ENCODE measurements at places on chromosomes 3 and 15.

DNA sequence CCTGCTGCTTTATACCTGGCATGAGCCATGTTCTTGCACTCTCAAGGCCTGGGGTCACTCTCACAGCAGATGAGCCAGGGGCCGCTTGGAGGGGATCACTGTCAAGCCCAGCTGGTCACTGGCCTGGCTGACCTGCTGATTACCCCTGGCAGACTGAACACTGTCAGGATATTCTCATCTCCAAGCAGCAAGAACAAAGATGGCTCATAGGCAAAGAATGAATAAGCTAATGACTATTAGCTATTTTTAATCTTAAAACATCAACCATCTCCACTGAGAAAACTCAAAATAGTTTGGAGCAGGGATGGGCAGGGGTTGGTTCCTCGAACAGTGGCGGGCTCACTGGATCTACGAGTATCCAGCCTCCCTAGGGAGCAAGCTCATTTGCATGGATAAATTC lies 64.4 kb upstream of the ACAN start:
- DNase-seq: no peak

GRCh38 chr15:89857673-89858072 lies 36.1 kb downstream of the AP3S2 start:
- no peak for DNase-seq

DNA sequence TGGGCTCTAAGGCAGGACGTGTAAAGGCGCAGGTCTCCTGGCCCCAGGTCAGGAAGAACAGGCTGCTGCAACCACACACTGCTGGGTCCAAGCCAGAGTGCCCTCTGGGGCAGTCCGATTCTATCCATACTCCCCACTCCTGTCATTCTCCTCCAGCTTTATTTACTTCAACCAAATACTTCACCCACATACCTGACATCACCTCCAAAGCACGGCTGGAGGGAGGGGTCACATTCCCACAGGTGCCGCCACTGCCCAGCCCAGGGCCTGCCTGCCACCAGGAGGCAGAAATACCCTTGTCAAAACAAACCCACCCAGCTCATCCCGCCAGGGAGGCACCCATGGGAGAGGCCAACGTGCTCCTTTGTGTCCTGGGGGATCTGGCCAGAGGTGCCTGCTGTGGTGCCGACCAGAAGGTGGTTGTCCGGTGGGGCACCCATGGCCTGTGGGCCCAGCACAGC lies 100.4 kb downstream of the DAPK2 start:
- DNase-seq: no peak

GRCh38 chr15:78617516-78617915 lies 3.3 kb downstream of the CHRNA3 start:
- DNase-seq: peak; percentile 82

DNA sequence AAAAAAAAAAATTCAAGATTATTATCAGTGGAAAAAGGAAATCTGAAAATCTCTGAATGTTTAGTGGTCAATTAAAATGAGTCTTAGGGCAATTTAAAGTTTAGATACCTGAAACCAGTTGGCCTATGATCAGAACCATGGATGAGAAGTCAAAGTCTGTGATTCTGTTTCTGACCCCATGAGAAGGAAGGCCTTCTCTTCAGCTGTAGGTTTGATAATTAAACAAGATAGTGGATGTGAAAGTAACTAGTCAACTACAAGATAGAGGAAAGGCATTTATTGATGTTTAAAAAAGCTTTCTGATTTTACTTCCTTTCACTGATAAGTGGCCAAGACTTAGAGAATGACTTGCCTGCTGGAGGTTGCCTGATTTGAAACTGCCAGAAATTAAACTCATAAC lies 8.7 kb downstream of the PLS1 start:
- no peak for DNase-seq

DNA sequence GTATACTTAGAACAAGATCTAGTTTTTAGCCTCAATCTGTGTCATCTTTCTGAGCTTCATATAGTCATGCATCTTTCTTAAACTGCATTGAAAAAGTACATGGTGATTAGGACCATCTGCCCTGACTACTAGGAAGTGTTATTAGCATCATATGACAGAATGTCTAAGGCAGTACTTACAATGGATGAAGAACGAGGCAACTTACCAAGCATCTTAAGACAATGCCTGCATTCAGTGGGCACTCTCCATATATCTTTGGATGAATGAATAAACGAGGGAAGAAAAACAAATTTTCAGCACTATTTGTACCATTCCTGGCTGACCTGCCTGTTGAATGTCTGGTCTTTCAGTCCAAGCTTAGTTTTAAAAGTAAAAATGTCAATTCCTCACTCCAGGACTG lies 185.4 kb upstream of the EPHA3 start:
- peak; percentile 85 for DNase-seq

GRCh38 chr3:121690777-121691405 lies 30.2 kb upstream of the HCLS1 start:
- no peak for DNase-seq

- DNase-seq: no peak
These were observed 442.6 kb upstream of the PDZRN3 start for GRCh38 chr3:74067296-74067695.

GRCh38 chr15:62835351-62835750 lies 207.2 kb upstream of the TPM1 start:
- DNase-seq: no peak

DNA sequence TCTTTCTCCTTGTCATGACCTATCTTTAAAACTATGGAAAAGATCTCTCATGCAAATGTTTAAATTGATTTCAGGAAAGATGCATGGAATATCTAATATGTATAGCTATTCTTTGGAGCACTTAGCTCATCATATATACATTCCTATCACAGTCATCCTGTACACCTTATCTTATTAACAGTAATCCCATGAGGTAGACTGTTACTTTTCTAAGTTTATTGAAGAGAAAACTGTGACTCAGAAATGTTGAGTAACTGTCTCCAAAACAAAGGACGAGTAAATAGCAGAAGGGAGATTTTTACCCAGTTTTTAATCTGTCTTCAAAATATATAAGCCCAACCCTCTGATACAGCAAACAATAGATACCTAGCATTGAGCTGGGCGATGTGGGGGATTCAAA lies 308.3 kb downstream of the GAP43 start:
- DNase-seq: no peak

GRCh38 chr15:73633991-73634495 lies 854 bp upstream of the NPTN start:
- DNase-seq: no peak

DNA sequence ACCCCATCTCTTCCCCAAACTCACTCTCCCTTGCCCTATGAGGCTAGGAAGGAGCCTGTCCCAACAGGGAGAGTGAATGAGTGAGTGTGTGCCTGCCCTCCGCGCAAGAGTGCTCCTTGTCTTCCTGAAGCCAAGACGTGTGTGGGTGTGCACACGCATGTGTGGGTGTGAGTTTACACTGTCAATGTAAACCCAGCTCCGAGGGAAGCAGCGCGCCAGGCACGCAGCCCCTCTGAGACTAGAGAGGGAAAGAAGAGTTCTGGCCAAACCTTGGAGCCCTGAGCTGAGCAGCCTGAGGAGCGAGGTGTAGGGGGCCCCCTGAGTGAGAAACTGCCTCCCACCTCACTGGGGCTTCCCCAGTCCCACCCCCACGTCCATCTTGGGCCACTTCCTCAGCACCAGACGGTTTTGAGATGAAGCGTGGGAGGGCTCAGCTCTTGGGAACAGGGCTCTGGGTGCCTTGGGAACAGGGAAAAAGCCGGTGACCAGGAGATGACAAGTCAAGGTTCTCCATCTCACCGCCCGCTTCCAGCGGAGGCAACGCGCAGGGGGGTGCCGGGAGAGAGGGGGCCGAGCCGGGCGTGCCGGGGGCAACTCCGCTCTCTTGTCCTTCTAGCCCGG lies 5.1 kb downstream of the MECOM start:
- no peak for DNase-seq

DNA sequence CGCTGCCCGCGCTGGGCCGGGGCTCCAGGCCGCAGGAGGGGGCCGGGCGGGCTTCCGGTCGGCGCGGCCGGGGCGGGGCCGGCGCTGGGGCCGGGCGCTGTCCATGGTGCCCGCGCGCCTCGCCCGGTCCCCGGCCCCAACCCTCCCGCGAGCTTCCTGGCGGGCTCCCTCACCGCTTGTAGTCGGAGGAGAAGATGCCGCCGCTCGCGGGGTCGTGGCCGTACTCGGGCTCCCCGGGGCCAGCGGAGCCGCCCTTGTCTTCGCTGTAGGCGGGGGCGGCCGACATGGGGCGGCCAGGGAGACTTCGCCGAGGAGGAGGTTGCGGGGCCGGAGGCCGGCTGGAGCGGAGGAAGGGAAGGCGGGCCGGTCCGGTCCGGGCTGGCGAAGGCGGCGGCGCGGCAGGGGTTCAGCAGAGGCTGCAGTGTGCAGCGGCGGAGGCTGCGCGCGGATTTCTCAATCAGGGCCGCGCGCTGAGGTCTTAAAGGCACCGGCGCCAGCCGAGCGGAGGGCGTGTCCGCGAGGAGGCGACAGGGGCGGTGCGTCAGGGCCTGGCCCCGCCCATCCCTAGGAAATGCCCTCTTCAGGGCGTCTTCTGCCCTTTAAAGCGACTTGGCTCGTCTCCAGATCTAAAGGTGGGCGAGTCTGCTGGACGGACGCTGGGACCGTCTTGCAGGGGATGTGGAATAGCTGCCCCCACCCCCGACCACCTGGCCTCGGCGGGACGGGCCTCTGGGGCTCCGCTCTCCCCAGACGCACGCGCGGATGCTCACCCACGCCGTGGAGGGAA lies at the start of gene AP3B2:
Gene AP3B2 (minus strand): TSS at position 455 of the 787 bp plus-strand sequence. CDS start 169 bp downstream, at position 286.
- DNase-seq: peak; percentile 84

DNA sequence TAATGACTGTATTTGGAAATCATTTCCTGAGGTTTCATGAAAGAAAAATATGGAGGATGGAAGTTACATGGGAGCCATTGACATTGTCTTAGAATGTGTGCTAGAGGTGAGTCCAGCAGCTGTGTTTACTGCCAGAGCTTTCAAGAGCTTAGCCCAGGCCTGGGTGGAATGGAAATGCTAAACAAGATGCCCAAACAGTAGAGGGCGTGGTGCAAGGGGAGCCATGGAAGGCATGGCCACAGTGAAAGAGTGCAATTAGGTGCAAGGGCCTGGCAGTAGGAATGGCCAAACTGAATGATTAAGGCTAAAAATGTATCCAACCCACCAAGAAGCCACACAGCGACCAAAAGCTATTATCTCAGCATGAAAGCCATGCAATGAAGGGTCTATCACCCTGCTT lies 257.7 kb upstream of the NR2F2 start:
- no peak for DNase-seq

DNA sequence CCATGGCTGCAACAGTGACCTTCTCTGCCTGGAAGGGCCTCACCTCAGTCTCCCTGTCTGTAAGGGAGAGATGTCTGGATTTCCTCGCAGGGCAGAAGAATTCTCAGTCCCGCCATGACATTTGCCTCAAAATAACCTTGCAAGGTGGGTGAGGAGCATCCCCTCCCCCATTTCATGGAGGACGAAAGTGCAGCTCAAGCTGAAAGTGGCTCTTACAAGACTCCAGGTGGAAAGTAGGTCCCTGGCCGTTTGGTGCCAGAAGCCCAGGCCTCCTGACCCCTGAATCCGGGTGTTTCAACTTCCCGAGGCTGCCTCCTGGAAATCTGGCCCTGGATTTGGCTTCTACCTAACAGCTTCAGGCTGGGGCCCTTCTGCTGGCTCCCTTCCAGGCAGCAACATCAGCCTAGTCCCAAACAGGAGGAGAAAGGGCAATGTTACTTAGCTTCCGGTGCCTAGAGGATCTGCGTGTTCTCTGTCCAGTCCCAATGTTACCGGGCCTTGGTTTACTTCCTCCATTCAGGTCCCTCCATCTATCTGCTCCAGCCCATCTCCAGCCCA lies 769 bp upstream of the CSPG4 start:
- DNase-seq: no peak

DNA sequence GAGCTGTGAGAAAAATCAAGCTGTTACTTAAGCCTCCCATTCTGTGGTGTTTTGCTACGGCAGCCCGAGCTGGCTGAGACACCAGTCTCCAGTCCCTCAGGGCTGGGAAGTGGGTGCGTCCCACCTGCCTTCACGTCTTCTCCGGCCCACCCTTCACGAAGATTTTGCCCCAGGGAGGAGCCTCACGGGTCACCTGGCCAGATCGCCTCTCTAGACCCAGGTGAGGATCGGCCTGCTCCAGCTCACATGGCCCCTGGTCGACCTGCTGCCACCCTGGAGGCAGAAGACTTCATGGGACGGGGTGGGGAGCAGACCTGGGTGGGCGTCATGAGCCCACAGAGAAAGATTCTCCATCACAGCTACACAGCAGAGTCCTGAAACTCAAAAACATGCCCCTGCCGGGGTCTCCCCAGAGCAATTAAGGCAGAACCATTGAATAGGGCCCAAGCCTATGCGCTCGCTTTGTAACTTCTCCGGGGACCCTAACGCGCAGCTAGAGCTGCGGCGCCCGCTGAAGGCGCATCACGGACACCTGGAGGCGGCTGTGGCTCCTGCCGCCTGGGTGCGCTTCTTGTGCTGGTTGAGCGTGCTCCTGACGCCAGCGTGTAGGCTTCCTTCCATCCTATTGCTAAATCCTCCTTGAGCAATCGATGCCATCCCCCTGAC lies 92.6 kb upstream of the ALDH1A3 start:
- DNase-seq: no peak

- peak; percentile 76 for DNase-seq
These were observed 57.0 kb downstream of the IQSEC1 start for GRCh38 chr3:13016083-13016720.

DNA sequence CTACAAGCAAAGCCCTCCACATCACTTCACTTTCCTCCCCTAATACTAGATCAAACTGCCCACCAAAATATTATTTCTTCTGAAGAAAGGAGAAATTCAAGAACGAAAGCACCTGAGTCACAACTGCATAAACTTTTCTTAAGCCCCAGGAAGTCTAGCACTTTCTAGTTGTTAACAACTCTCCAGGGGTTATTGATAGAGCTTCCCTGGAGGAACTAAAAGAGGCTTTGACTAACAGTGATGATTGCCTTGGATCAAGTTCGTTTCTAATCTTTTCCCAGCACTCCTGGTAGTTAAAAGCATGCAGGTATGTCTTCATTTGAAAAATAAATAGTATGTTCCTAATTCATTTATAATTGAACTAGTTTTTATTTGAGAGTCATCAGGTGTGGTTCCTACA lies 917.0 kb downstream of the TUSC7 start:
- DNase-seq: no peak

- DNase-seq: no peak
These were observed 405.5 kb upstream of the TPM1 start for GRCh38 chr15:62636823-62637573.

DNA sequence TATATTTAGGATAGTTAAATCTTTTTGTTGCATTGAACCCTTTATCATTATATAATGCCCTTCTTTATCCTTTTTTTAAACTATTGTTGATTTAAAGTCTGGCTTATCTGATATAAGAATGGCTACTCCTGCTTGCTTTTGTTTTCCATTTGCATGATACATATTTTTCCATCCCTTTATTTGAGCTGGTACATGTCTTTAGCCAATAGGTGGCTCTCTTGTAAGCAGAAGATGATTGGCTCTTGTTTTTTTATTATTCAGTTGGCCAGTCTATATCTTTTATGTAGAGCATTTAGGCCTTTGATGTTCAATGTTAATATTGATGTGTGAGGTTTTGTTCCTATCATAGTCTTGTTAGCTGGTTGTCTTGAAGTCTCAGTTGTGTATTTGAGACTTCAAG lies 99.5 kb upstream of the MCTP2 start:
- no peak for DNase-seq

- no peak for DNase-seq
These were observed 35.9 kb downstream of the KY start for GRCh38 chr3:134614955-134615354.

- no peak for DNase-seq
These were observed 134.3 kb downstream of the NSMCE3 start for GRCh38 chr15:29135309-29135657.

GRCh38 chr3:71977525-71977924 lies 192.6 kb upstream of the PROK2 start:
- DNase-seq: no peak

GRCh38 chr3:151281671-151282324 lies 3.5 kb upstream of the P2RY14 start:
- no peak for DNase-seq

All from NCI-H524 (cell line).